ENCODE measurements at places on chromosomes 1 and 21. TPM values are rescaled to one million over a fixed set of nuclear protein-coding genes. Genes with fewer than 3 reads are reported as not detected.

TEDDM1 gene
- total RNA-seq: not detected

NBPF12 gene
- total RNA-seq: 7.4 TPM

BRDT gene
- total RNA-seq: not detected

TSSK3 gene
- total RNA-seq: 1.0 TPM
